ENCODE measurements at places on chromosomes 5 and 9. TPM values are rescaled to one million over a fixed set of nuclear protein-coding genes. Genes with fewer than 3 reads are reported as not detected.

DNA sequence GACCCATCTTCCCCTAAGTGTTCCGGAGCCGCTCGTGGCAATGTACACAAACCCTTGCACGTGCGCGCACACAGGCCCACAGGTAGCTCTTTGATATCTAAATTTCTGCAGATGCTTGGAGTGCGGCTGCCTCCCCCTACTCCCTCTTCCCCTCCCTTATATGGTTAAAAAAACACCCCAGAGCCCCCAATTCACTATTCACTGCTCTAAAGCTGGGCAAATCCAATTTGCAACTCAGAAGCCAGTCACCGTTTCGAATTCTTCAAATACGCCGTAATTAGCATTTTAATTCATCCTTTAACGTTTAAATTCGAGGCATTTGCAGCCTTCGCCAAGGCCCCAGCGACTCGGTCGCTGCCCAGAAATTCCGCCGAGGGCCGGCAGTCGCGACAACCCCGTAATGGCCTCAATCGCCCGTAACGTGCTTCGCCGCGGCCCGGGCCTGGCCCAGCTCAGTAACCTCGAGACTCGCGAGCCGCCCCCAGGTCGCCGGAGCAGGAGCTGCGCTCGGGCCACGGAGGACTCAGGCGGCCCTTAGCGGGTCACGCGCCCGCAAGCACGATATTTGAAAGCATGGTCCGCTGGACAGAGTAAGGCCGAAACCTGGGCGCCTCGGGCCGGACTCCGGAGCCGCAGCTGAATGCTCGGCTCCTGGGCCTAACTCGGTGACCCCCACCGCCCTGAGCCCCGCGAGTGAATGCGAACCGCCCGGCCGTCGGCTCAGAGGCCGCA lies 1.3 kb downstream of the IRX2 start:
- DNase-seq = no peak

GRCh38 chr9:135662758-135663450 lies at the start of gene LCN9:
TSS of gene LCN9 (plus strand) at chr9:135663309. CDS start at chr9:135663322, 13 bp downstream.
- DNase-seq = no peak

- no peak for DNase-seq
These were observed 201.1 kb downstream of the PALM2AKAP2 start for GRCh38 chr9:109981091-109981490.

DNA sequence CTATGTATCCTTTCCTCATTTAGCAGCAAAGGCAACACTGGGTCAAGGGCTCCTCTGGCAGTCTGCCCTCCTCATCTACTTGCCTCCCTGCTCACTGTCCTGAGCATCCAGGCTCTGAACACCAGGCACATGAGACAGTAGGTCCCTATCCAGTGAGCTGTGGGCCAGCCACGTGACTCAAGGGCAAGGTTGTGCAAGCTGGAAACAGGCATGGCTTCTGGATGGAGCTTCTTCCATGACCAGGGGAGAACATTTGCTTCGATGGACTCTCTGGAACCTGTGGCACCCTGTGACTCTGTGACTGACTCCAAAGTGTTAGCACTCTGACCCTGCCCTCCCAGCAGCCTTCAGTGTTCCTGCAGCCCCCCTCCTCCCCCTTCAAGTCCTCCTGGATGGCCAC lies 31.2 kb downstream of the ENHO start:
- DNase-seq = no peak

DNA sequence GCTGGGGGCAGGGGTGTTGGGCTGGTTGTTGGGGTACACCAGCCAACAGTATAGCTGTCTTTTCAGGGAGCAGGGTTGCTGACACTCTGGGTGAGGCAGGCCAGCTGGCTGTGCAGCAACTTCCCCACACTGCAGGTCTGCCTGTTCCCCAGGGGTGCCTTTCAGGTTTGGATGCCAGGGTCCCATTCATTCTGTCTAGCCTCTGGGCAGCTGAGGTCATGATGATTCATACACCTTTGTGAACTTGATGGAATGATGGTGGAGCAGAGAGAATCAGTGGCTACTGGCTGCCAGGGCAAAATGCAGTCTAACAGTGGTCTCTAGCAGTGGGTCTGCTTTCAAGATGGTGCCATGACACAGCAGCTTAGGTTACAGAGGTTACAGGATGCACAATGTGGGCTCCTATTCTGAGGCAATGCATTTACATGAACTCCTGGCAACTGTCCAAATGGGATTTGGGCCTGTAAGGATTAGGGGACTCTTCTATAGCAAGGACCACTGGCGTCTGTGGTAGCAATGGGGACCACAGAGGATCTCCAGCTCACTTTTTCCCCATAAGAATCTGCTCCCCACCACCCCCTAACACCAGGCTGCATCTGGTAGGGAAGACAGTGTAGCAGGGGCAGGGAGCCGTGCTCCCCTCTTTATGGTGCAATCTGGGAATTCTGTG lies 103.7 kb downstream of the FEM1C start:
- DNase-seq = no peak

GRCh38 chr9:3758816-3759576 lies 233.2 kb upstream of the RFX3 start:
- DNase-seq = no peak

GRCh38 chr9:114179516-114179915 lies 24.2 kb downstream of the COL27A1 start:
- DNase-seq = no peak

TRIP13 gene
- total RNA-seq = 16.5 TPM

GRM6 gene
- total RNA-seq = not detected

ANKRD31 gene
- total RNA-seq = not detected

LHX3 gene
- not detected for total RNA-seq

Data from HFFc6 (cell line).